ENCODE measurements at places on chromosomes 4 and X. TPM values are rescaled to one million over a fixed set of nuclear protein-coding genes. Genes with fewer than 3 reads are reported as not detected.

GRCh38 chr4:100708776-100709175, 191.0 kb upstream of the EMCN start:
- no peak for DNase-seq

DNA sequence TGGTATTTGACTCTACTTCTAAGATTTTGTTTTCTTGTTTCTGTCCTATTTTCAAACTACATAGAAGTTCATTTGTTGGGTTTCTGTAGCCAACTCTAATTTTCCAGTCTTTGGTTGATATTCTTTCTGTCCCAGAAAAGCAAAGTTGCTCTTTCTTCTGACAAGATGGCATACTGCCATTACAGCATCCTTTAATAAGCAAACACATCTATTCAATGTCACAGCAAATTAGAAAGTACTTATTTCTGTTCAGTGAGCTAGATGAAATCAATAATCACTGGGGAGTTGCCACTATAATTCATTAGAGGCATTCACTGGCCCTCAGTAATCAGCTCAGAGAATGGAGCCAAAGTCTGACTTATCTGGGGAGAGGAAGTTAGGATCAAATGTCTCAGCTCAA, 1258.0 kb upstream of the IGFBP7 start:
- DNase-seq = no peak

GRCh38 chrX:72317139-72317538, 11.4 kb upstream of the CITED1 start:
- no peak for DNase-seq

DNA sequence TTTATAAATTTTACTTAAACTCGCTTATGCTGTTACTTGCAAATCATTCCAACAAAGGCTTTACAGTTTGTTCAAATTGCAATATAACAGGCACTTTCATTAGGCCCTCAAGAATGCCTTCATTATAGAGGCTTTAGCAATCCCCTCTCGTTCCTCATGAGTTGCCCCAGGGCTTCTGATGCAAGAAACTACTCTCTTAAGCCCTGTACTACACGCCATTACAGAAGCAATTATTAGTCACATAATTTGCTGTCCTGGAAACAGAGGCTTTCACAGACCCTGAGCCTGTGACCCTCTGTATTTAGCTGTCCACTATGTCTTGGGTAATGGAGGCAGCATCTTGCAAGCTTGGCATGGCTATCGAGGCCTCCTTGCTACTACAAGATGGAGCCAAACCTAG, 965.9 kb upstream of the DIAPH2 start:
- no peak for DNase-seq

ELOVL6 gene
- total RNA-seq = 43.1 TPM

GRCh38 chrX:11305641-11306040, 12.4 kb downstream of the AMELX start:
- DNase-seq = no peak

DNA sequence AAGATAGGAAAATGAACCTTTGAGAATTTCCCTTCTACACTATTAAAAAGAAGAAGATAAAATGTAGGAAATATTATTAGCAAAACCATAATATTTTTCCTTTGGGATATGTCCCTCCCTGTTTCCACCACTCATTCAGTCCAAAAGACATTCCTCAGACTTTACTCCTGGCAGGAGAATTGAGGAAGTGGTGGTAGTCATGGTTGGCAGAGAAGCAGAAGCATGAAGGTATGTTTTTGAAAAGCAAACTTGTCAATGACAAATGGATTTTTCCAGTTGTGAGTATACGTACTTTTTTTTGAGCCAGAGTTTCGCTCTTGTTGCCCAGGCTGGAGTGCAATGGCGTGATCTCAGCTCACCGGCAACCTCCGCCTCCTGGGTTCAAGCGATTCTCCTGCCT, 13.7 kb downstream of the STAG2 start:
- no peak for DNase-seq

GPRIN3 gene
- 15.2 TPM for total RNA-seq

GRCh38 chr4:83780053-83780733, 244.3 kb downstream of the GPAT3 start:
- DNase-seq = no peak

- DNase-seq = no peak
Measured at GRCh38 chr4:89551191-89551590, 243.6 kb upstream of the GPRIN3 start.

DNA sequence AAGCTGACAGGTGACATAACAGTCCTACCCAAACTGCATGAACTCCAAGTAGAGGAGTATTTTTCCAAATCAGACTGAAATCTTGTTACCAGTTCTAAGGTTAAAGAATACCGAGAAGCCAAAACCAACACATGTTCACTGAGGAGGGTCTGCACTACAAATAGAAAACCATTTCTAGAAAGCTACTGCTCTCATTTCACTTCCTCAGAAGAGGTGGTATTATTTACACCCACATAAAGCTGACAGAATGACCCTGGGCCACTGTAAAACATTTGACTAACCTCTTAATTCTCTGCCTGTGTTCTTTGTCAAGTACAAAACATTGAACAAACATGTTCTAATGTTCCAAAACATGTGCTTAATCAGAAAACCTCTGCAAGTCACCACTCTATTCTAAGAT, 95.8 kb downstream of the IQCM start:
- DNase-seq = no peak

DNA sequence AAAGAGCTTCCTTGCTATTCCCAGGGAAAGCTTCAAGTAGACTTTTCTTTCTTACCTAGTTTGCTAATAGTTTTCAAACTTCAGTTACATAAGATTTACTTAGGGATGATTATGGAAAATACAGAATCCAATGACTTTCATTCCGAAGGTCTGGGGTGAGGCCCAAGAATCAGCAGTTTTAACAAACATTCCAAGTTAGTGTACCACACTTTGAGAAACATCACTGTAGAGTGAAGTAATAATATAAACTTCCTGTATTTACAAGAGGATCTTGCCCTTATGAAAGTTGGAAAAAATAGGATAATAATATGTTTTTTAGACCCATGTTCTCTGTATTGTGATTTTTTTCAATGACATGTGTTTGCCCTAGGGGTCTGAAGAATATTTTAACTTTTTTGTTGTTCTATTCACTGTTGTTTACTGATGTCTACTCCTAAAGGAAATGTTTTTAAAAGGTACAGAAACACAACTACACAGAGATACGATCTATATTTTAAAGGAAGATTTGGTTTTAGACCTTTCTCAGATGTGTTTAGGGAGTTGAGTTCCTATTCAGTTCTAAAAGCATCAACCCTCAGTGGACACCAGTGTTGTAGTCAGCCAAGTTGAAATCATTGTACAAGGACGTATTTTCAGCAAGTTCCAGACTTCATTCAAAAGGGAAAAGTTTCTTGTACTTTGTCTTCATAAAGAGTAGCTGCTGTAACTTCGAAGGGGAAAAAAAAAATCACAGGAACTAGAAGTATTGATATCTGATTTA, 295.8 kb upstream of the SLC7A11 start:
- DNase-seq = no peak

DNA sequence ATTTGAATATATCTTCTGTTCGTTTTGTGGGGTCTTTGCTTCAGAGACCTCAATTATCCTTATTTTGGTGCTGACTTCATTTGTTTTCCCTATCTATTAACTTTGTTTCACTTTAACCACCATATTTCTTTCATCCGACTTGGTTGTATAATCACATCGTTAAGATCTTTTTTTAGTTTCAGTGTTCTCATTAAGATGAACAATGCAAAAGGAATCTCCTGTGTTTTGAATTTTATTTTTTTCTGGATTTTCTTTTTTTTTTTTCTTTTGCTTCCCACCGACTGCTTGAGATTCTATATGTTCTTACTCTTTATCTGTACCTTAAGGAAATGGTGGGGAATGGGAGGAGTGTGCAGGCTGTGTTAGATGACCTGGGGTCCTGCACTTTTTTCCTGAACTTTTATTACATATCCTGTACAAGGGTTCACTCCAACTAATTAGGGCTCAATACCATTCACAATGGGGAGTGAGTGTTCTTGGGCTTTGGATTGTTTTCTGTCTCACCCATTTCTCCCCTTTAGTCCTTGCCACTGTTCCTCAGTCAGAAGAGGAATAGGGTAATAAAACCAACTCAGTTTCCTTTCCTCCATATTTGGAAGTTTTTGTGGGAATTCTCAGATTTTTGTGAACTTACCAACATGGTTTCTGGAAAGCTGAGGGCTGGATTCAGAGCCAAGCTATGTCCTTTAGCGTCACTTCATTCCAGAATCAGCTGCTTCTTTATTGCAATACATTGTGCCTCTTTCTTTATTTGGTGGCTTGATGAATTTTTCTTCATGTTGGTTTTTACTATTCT, 43.2 kb upstream of the BMPR1B start:
- no peak for DNase-seq

GRCh38 chr4:24042094-24042493, 152.2 kb upstream of the PPARGC1A start:
- no peak for DNase-seq

- DNase-seq = no peak
Measured at GRCh38 chr4:129129143-129129542, 33.2 kb downstream of the C4orf33 start.

RAB39B gene
- 1.2 TPM for total RNA-seq

GRCh38 chrX:133534172-133534571, 118.9 kb upstream of the GPC4 start:
- no peak for DNase-seq

CYTL1 gene
- total RNA-seq = 10.7 TPM

GRCh38 chr4:133439830-133440229, 290.7 kb downstream of the PCDH10 start:
- DNase-seq = no peak

CPZ gene
- total RNA-seq = 6.3 TPM

GRCh38 chr4:183503497-183504063, 1.3 kb upstream of the ING2 start:
- DNase-seq = no peak

DNA sequence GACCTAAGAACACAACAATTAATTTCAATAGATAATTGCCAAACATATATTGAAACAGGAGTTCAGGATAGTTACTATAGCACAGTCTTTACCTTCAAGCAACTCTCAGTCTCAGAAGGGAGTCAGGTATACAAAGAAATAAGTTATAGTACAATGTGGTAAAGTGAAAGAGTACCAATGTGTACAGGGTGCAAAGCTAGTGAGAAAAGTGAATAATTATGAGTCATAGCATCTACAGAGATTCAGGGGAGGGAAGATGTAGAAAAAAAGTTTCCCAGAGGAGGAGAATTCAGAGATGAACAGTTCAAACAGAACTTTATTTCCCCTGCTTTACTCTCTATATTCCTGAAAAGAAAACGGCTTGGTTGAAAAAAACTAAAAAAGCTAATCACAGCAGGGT, 22.7 kb upstream of the DKK2 start:
- DNase-seq = no peak
